ENCODE measurements at places on chromosomes 13 and 19.

DNA sequence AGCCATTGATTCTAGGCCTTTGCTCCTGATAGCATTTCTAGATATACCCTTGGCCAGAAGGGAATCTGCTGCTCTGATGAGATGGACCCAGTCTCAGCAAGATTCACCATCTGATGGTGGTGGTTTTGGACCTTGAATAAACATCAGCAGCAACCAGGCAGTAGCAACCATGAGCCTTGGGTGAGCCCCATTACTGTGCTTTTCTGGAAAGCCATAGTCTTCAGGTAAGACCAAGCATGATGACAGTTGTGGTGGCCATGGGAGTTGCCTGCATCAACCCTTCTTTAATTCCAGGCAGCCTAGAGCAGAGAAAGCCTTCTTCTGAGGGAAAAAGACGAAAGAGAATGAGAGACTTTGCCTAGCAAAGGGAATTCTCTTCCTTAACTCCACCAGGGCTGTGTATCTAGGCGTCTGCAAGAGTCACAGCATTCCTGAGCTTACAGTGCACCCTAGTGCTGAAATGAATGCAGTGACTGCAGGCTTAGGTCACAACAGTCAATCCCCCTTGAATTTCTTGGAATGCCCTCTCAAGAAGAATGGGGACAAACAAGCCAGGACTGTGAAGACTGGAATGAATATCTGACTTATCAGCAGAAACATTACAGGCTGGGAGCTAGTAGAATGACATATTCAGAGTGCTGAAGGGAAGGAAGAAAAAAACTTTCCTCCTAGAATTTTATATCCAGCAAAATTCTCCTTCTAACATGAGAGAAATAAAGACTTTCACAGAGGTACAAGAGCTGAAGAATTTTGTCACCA lies 942.4 kb upstream of the PCDH20 start:
- no peaks in the 10 kb centered on the region for H3K27me3 ChIP-seq
- no peaks in the 10 kb centered on the region for H3K4me1 ChIP-seq
- peak; percentile 6 for DNase-seq
- H3K4me3 ChIP-seq: no peak overlapping the region

GRCh38 chr13:39512687-39513086 lies 90.3 kb downstream of the LHFPL6 start:
- H3K4me3 ChIP-seq: no peak overlapping the region
- no peak overlapping the region for H3K27ac ChIP-seq
- H3K4me1 ChIP-seq: no peaks in the 10 kb centered on the region
- DNase-seq: peak; percentile 61
- H3K27me3 ChIP-seq: no peaks in the 10 kb centered on the region

DNA sequence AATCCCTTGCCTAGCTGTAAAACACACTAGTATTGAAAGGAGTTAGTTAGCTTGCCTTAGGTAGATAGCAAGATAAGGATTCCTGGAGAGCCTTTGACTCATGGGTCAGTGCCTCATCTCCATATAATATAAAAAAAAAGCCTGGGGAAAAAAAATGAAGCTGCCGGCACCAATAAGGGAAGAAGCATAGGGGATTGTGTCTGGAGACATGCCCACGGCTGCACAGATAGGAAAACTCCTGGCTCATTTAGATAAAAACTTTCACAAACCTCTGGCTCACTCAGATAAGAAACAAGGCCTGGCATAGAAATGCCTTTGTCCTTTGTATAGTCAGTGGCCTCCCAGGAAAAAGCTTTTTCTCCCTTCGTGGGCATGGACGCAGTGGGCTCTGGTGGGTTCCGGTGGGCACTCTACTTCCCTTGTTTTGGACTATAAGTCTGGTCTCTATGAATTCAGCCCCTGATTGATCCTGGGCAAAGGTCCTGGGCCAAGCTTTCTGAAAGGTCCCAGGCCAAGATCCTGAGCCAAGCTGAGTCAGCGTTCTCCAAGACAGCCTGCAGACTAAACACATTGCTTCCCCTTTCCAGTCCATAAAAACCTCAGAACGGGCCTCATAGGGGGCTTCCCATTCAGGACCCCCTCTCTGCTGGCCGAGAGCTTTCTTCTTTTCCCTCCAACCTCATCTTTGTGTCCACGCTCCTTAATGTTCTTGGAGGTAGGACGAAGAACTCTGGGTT lies 4.9 kb upstream of the OR7A17 start:
- H3K27me3 ChIP-seq: no peaks in the 10 kb centered on the region
- H3K36me3 ChIP-seq: no peaks in the 10 kb centered on the region
- no peaks in the 10 kb centered on the region for H3K4me1 ChIP-seq
- DNase-seq: peak; percentile 66

GRCh38 chr13:101893021-101893420 lies 440.5 kb downstream of the ITGBL1 start:
- H3K27ac ChIP-seq: no peak overlapping the region
- no peaks in the 10 kb centered on the region for H3K4me1 ChIP-seq
- no peak for DNase-seq
- no peak overlapping the region for H3K4me3 ChIP-seq
- H3K36me3 ChIP-seq: no peaks in the 10 kb centered on the region

DNA sequence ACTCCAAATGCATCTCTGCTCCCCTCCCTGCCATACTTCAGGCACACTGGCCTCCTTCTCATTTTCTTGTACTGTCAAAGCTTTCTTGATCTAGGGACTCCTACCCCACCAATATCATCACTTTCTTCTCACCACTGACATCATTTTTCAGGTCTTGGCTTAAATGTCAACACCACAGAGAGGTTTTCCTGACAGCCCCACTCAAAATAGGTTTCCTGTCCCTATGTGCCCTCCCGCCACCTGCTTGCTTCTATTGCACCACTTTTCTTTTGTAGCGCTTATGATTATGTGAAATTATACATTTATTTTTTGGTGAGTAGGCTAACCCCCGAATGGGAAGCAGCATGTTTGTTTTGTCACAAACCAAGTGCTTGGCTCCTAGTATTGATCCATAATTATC lies 164.6 kb downstream of the NDFIP2 start:
- H3K27me3 ChIP-seq: no peaks in the 10 kb centered on the region
- DNase-seq: no peak
- H3K36me3 ChIP-seq: no peaks in the 10 kb centered on the region
- no peak overlapping the region for H3K4me3 ChIP-seq
- peaks cover 3% of the 10 kb centered on the region for H3K4me1 ChIP-seq
- no peak overlapping the region for H3K27ac ChIP-seq

DNA sequence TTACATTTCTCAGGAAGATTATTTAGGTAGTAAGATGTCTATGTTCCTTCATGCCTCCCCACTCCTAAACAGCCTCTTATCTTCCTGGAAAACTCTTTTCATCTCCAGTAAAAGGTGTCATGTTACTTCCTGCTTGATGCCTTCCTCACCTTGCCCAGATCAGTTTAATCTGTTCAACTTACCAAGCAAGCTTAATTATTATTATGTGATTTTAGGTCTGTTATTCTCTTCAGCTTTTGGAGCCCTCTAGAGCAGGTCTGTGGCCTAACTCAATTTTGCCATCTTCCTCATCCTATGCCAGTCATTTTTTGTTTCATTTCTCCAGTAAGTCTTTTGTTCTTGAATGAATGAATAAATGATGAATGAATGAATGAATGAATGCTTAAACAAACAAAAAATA lies 528.4 kb downstream of the DCT start:
- DNase-seq: no peak
- H3K36me3 ChIP-seq: no peaks in the 10 kb centered on the region
- no peak overlapping the region for H3K27ac ChIP-seq
- no peaks in the 10 kb centered on the region for H3K4me1 ChIP-seq

GRCh38 chr13:48429886-48430285 lies 17.0 kb upstream of the LPAR6 start:
- H3K27ac ChIP-seq: no peak overlapping the region
- DNase-seq: no peak
- H3K4me1 ChIP-seq: no peaks in the 10 kb centered on the region
- H3K36me3 ChIP-seq: no peaks in the 10 kb centered on the region
- H3K27me3 ChIP-seq: no peaks in the 10 kb centered on the region

DNA sequence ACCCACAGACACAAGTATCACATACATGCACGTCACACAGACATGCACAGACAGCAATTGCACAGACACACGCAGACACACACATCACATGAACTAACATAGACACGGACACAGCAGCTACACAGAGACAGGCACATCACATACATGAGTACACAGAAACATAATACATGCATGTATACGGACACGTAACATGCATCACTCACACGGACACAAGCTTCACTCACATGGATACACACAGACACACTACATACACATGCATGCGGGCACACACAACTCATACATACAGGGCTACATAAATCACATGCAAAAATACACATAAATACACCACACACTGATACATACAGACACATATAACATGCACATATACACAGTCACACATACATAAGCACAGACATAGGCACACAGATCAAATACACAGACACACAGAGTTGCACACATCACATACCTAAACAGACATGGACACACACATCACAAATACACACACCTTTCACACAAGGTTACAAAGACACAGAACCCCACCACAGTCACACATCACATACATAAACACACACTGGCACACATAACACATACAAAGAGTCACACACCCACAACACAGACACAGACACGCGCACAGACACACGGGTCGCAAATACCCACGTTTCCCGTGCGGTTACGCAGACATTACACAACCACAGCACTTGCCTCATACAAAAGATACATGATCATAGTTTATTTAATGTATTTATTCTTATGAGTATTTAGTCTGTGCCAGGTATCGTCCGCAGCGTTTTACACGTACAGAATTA lies 1.1 kb upstream of the LMTK3 start:
- peaks cover 3% of the 10 kb centered on the region for H3K4me1 ChIP-seq
- H3K4me3 ChIP-seq: no peak overlapping the region
- no peak for DNase-seq
- peaks cover 8% of the 10 kb centered on the region for H3K27me3 ChIP-seq
- no peak overlapping the region for H3K27ac ChIP-seq

- H3K4me3 ChIP-seq: no peak overlapping the region
- no peak overlapping the region for H3K27ac ChIP-seq
- no peak for DNase-seq
- no peaks in the 10 kb centered on the region for H3K36me3 ChIP-seq
- no peaks in the 10 kb centered on the region for H3K27me3 ChIP-seq
Observed at GRCh38 chr19:28424077-28424476, 788.9 kb downstream of the UQCRFS1 start.

DNA sequence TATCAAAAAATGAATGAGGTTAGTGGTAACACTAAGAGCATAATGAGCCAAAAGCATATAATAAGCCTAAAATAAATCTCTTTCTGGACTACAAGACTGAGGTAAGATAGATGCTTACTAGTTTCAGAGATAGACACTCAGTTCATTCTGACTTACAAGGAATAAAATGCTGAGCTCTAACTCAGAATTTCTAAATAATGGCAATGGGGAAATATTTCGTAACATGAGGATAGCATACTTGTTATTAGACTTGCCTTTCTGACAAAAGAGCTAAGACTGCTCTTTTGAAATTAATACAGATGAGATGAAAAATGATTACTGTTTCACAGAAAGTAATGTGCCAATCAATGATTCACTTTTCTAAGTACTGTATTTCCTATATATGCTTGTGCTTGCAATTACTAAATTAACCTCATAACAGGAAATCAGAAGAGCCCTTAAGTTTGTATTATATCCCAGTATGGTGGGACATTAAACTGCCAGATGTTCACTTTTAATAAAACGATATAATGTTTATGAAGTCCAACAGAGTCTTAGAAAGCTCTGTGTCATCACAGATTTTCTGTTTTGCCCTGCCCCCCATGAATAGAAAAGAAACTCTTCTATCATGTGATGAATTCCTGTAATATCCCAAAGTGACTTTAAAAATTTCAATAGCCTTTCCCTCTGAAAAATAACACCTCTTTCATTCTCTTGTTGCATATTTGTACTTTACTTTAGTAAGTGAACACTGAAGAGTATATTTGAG lies 2771.0 kb upstream of the PCDH20 start:
- DNase-seq: no peak
- no peaks in the 10 kb centered on the region for H3K4me1 ChIP-seq
- no peaks in the 10 kb centered on the region for H3K27me3 ChIP-seq
- no peak overlapping the region for H3K4me3 ChIP-seq

- H3K27me3 ChIP-seq: no peaks in the 10 kb centered on the region
- H3K4me1 ChIP-seq: no peaks in the 10 kb centered on the region
- H3K4me3 ChIP-seq: peak overlapping the region; percentile 57
- H3K36me3 ChIP-seq: no peaks in the 10 kb centered on the region
Observed at GRCh38 chr13:48593536-48593935, 60.2 kb upstream of the CYSLTR2 start.

DNA sequence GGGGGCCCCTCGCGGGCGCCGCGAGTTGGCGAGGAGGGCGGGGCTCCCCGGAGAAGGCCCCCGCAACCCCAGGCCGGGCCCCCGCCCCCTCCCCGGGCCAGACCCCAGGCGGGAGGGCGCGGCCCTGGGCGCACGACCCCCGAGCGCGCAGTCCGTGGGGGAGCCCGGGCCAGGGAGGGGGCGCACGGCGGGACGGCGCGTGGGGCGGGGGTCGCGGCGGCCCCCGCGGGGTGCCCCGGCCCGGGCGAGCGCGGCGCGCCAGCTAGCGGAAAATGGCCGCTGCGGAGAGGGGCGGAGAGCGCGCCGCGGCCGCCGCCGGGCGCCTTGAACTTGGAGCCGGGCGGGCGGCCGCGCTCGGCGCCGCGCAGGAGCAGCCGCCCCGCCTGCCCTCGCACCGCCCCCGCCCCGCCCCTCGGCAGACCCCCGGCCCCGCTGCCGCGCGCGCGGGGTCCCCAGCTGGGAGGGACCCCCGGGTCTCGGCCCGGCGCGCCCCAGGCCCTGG lies 6.4 kb upstream of the NFIC start:
- H3K36me3 ChIP-seq: no peaks in the 10 kb centered on the region
- no peak overlapping the region for H3K4me3 ChIP-seq

- DNase-seq: peak; percentile 23
- H3K4me1 ChIP-seq: peaks cover 15% of the 10 kb centered on the region
- no peaks in the 10 kb centered on the region for H3K27me3 ChIP-seq
- H3K4me3 ChIP-seq: peak overlapping the region; percentile 62
Observed at GRCh38 chr13:21075379-21076249, 14.2 kb upstream of the LATS2 start.

GRCh38 chr19:14786421-14786851 lies 8.1 kb upstream of the ADGRE2 start:
- no peak overlapping the region for H3K27ac ChIP-seq
- H3K4me3 ChIP-seq: peak overlapping the region; percentile 53
- no peaks in the 10 kb centered on the region for H3K36me3 ChIP-seq

DNA sequence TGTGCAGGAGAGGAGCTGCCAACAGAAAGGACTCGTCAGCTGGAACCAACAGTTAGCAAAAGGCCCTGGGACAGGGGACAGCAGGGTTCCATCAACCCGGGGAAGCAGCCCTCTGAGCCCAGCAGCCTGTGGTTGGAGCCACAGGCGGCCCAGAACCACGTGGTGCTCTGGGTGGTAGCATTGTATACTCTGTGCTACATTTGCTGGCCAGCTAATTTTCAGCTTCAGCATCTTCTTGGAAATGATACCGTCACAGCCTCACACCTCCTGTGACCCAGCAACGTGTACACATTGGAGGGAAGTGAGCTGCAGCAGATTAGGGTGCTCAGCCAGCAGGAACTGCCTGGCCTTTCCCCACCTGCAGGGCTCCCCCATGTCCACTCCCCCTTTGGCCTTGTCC lies 13.1 kb upstream of the MTIF3 start:
- no peak overlapping the region for H3K27ac ChIP-seq
- no peak overlapping the region for H3K4me3 ChIP-seq
- DNase-seq: no peak
- H3K36me3 ChIP-seq: no peaks in the 10 kb centered on the region

GRCh38 chr13:98406427-98406826 lies 170.5 kb downstream of the STK24 start:
- no peak overlapping the region for H3K27ac ChIP-seq
- H3K4me1 ChIP-seq: no peaks in the 10 kb centered on the region
- H3K27me3 ChIP-seq: no peaks in the 10 kb centered on the region
- no peak overlapping the region for H3K4me3 ChIP-seq
- no peak for DNase-seq

Data from trophoblast cell (in vitro differentiated cells and primary cell).